ENCODE measurements at places on chromosomes 4 and X. TPM values are rescaled to one million over a fixed set of nuclear protein-coding genes. Genes with fewer than 3 reads are reported as not detected.

DNA sequence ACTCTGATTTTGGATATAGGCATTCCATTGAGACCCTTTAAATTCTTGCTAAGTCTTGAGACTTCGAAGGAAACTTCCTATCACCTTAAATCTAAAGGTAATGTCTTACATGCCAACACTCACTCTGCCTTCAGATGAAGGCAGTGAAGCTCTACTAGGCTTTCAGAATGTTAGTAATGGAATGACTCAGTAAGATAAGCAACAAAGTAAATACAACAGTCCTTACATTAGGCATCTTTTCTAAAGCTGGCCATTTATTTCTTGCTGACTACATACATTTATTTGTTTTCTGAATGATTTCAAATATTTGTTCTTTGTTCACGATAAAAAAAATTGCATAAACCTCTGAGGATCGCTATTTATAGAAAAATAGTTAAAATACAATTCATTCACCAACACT, 43.5 kb downstream of the ASIC5 start:
- no peaks in the 10 kb centered on the region for H3K27me3 ChIP-seq
- DNase-seq, result no peak
- no peaks in the 10 kb centered on the region for H3K4me1 ChIP-seq
- no peak overlapping the region for H3K27ac ChIP-seq
- no peaks in the 10 kb centered on the region for H3K36me3 ChIP-seq
- H3K4me3 ChIP-seq, result no peak overlapping the region

DNA sequence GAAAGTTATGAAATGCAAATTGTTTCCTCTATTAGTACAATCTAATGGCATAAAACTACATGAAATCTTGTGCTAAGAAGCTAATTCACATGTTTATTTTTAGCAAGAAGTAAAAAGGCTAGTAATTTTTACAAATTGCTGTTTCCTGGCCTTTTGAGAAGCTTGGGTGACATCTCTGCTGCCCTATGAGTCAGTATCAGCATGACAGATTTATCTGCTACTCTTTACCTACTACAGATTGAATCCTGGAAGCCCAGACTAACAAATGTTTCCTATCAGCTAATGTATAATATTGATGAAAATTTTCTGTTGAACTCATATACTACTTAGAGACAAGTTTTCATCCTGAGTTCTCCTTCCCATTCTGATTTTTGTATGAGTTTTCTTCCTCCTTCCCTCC, 232.4 kb downstream of the DCTD start:
- H3K4me3 ChIP-seq, result no peak overlapping the region
- no peak for DNase-seq
- no peak overlapping the region for H3K27ac ChIP-seq
- H3K36me3 ChIP-seq, result no peaks in the 10 kb centered on the region
- H3K4me1 ChIP-seq, result no peaks in the 10 kb centered on the region

GRCh38 chrX:117538178-117539089, 578.2 kb downstream of the KLHL13 start:
- H3K4me3 ChIP-seq, result no peak overlapping the region
- H3K27ac ChIP-seq, result no peak overlapping the region

ZFP92 gene
- 1.3 TPM for total RNA-seq

DNA sequence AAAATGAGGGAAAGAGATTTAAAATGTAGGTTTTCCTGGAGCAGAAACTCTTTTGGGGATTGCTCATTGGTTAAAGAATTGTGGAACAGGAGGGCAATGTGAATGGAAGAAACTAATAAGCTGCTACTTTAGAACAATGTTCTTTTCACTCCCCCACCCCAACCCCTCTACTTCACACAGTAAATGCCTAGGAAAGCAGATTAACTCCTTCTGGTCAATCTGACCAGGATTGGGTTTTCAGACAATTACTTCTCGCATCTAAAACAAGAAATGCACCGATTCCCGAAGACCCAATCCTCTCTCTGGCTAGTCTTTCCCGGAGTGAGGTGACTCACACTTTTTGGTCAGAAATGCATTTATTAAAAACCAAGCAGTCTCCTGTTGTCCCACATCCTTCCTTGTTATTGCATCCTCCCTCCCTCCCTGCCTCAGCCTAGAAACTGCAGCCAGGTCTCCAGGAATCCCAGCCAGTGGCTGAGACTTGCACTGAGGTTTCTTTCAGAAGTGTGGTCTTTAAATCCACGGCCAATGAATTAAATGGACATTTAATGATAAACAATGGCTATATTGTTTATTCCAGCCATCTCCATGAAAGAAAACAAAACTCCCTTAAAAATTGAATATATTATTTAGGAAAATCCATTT, 21.4 kb downstream of the MFAP3L start:
- no peaks in the 10 kb centered on the region for H3K27me3 ChIP-seq
- no peak overlapping the region for H3K27ac ChIP-seq
- H3K4me1 ChIP-seq, result no peaks in the 10 kb centered on the region
- DNase-seq, result no peak
- no peaks in the 10 kb centered on the region for H3K36me3 ChIP-seq

TNIP3 gene
- total RNA-seq, result 1.9 TPM

DNA sequence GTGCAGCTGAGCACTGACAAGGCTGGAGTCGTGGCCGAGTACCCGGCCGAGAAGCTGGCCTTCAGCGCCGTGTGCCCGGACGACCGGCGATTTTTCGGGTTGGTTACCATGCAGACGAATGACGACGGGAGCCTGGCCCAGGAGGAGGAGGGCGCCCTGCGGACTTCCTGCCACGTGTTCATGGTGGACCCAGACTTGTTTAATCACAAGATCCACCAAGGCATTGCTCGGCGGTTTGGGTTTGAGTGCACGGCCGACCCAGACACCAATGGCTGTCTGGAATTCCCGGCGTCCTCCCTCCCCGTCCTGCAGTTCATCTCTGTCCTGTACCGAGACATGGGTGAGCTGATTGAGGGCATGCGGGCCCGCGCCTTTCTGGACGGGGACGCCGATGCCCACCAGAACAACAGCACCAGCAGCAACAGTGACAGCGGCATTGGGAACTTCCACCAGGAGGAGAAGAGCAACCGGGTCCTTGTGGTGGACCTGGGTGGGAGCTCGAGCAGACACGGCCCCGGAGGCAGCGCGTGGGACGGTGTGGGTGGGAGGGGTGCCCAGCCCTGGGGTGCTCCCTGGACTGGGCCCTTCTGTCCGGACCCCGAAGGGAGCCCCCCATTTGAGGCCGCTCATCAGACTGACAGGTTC, 24.3 kb downstream of the RGS12 start:
- no peak for DNase-seq
- H3K4me1 ChIP-seq, result no peaks in the 10 kb centered on the region
- no peak overlapping the region for H3K4me3 ChIP-seq
- H3K36me3 ChIP-seq, result no peaks in the 10 kb centered on the region
- no peak overlapping the region for H3K27ac ChIP-seq

GRCh38 chr4:14568351-14568750, 433.9 kb upstream of the CPEB2 start:
- DNase-seq, result no peak
- no peaks in the 10 kb centered on the region for H3K4me1 ChIP-seq

- no peaks in the 10 kb centered on the region for H3K4me1 ChIP-seq
- H3K27ac ChIP-seq, result no peak overlapping the region
- H3K4me3 ChIP-seq, result no peak overlapping the region
- no peaks in the 10 kb centered on the region for H3K36me3 ChIP-seq
- H3K27me3 ChIP-seq, result no peaks in the 10 kb centered on the region
Observed at GRCh38 chr4:189815404-189816192, 125.1 kb upstream of the FRG1 start.

Measured in naive thymus-derived CD4-positive, alpha-beta T cell (primary cell).